ENCODE measurements at places on chromosomes 4 and X.

GRCh38 chr4:147050356-147050765, 104.7 kb upstream of the TTC29 start:
- no peak for DNase-seq

DNA sequence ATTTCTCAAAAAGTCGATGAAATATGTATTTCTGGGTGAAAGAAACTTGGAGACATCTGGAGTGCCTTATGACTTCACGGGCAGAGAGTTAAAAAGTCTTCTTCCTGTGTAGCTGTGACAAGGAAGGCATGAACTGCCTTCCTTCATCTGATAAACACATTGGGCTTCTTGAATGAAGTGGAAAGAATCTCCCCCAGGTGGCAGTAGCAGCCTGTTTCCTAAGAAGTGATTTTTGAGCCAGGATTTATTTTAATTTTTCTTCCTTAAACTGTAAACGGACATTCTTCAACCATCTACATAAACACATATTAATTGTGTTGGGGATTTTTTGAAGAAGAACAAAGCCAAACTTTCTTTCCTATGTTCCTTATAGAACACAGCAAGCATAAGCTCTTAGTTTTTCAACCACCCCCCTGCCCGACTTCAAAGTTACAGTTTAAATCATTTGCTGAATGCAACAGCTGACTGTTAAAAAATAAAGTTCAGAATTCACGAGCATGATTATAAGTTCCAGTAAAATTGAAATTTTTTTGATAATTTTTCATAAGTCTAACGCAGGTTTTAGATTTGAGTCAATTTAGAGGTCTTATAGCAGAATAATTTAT, 980 bp upstream of the GIMD1 start:
- peak; percentile 17 for DNase-seq

DNA sequence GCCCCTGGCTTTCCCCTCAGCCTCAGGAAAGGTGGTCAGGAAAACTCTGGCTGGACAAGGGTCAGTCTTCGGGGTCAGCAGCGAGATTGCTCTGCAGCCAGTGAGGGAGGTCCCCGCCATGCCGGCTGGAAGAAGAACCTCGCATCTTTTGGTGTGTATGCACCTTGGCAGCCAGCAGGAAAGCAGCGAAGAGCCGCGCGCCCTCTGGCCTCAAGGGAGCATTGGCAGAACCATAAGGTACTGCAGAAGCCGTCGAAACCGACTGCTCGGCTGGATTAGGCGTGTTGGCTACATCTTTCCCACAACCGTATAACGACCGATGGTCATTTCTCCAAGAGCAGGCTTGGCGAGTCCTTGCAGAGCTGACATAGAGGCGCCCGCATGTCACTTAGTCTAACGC, 48.3 kb downstream of the GPR143 start:
- no peak for DNase-seq

DNA sequence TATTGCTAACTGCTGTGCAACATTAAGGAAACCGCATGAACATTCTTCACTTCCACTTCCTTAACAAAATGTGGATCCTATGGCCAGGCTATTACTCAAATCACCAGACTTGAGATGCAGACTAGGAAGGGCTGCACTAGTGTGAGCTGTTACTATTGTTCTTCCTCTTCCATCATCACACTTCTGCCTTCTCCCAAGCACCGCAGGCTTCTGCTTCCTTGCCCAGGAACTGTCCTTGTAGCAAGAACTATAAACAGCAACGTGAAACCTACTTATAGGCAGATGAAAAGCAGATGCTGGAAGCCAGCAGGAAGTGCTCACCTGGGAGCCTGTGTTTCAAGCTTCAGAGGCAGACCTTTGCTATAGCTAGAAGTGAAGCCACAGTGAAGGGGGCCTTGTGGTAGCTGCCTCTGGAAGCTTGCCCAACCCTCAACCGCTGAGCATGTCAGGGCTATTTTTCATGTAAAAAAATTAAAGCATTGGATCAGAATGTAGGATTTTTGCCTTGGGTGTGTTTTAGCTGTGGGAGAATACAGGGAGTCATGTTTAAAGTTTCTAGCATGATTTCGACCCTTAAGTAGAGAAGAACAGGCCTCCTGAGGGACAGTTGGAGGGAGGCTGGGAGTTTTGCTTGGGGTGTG, 43.9 kb downstream of the CLNK start:
- DNase-seq, result no peak

GRCh38 chr4:147096667-147097604, 151.3 kb upstream of the TTC29 start:
- DNase-seq, result peak; percentile 39

DNA sequence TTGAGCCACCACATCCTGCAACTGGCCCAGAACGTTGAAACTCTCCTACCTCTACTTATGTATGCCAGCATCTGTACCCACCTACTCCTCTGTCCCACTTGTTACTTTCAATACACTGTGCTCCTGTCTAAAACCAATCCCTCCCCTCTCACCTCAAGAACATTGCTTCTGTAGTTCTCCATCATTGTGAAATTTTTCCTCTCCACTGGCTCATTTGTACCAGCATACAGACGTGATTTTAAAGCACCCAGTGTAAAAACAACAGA, 25.5 kb upstream of the USO1 start:
- no peak for DNase-seq

DNA sequence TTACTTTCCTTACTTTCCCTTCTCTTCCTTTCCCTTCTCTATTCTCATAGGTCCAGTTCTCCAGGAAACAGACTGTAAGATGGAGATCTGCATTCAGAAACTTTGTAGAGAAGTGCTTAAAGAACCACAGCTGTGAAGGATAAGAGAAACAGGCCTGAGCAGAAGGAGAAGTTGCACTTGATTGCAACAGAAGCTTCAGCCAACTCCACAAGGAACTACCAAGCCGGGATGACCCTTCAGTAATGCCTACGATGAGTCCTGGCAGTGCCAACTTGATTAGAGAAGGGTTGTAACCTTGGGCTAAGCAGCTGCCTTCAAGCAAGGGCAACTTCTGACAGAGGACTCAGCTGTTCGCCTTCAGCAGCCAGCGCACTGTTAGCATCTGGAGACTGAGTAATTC, 413.3 kb upstream of the RASGEF1B start:
- DNase-seq, result no peak

GRCh38 chr4:107740950-107741701, 21.1 kb upstream of the PAPSS1 start:
- DNase-seq, result no peak
